ENCODE measurements at places on chromosomes 5 and 9. TPM values are rescaled to one million over a fixed set of nuclear protein-coding genes. Genes with fewer than 3 reads are reported as not detected.
A peak's percentile ranks its signal among the peaks of the same experiment; 100 is the strongest.

CCDC69 gene
- 0.33 TPM for total RNA-seq

GRCh38 chr9:124126648-124127646 lies 115.4 kb downstream of the LHX2 start:
- DNase-seq, result peak; percentile 87

DNA sequence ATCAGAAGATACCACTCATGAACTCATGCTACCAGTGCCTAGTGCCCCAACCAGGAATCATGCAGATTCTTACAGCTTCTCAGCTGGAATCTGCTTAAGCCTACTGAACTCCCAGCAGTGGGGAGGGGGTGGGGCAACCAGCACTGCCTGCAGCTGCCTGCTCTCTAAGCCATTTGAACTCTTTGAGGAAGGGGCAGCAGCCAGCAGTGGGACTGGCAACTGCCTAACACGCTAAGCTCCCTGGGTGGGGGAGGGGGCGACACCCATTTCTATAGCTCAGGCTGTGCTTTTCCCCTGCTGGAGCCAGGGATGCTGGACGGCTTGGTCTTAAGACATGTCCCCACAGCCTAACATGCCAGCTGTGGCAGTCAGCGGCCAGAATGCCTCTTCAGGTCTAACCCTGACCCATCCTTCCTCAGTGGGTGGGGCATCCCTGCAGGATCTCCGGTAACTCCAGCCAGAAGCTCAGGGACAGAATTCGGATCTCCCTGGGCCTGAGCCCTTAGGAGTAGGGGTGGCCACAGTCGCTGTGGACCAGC lies 889.7 kb downstream of the CDH9 start:
- no peak for DNase-seq

- DNase-seq, result no peak
Observed at GRCh38 chr5:74105126-74105780, 479.3 kb downstream of the ARHGEF28 start.

Data from HT-29 (cell line).